CD4-positive, alpha-beta T cell treated with Interleukin-21 for 1 hour (primary cell): ENCODE measurements at places on chromosomes 11 and 22.

- DNase-seq, result no peak
These were observed 989.1 kb downstream of the FAM181B start for GRCh38 chr11:81744336-81745116.

DNA sequence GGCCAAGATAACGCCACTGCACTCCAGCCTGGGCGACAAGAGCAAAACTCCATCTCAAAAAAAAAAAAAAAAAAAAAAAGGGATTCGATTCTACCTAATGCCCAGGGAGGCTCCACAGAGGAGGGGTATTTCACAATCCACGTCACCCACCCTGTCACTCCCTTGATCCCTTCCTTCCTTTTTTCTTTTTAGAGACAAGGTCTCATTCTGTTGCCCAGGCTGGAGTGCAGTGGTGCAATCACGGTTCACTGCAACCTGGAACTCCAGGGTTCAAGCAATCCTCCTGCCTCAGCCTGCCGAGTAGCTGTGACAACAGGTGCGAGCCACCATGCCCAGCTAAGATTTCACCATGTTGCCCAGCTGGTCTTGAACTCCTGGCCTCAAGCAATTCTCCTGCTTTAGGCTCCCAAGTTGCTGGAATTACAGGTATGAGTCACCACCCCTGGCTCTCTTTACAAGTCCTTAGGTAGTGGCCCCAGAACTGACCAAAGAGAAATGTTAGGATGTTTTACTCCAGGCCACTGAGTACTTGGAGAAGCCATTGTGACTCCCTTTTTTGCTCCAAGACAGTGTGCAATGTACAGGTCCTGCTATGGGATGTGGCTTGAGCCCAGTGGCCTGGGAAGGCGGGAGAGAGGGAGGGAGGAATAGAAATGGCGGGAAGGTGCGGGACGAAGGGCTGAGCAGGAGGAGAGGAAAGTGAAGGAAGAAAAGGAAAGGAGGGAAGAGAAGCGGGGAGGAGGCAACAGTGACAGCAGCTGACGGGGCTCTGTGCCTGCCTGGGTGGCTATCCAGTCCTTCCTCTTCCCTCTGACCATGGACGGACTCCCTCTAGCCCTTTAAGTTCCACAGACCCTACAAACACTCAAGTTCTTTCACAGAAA lies 11.8 kb upstream of the FXYD2 start:
- no peak for DNase-seq

DNA sequence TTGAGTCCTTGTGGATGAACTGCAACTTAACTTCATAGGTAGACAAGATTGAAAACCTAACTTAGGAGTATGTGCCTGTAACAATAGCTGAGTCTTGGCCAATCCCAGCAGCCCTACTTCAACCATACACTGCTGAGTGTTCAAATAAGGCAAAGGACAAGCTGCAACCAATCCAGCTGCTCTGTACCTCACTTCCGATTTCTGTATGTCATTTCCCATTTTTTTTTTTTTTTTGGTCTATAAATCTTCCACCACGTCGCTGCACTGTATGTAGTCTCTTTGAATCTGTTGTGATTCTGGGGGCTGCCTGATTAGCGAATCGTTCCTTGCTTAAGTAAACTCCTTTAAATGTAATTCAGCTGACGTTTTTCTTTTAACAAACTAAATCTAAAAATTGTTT lies 35.4 kb upstream of the FLI1 start:
- DNase-seq, result no peak

GRCh38 chr22:25362215-25362882 lies 142.9 kb downstream of the CRYBB2 start:
- DNase-seq, result peak; percentile 63

DNA sequence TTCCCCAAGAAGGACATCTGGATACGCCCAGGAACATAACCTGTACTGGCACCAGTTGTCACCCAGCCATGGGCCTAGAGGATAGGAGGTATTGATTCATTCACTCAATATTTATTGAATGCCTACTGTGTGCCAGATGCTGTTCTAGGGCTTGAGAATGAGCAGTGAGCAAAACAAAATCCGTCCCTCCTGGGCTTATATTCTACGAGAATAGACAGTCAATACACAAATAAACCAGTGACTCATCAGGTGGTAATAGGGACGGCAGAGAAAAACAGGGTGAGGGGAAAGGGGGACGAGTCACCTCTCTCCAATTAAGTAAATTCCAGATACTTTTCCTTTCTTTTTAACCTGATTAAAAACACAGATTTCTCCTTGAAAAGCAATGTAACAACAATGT lies 103.5 kb downstream of the MICAL2 start:
- no peak for DNase-seq

- no peak for DNase-seq
These were observed 114.2 kb downstream of the ME3 start for GRCh38 chr11:86558207-86558606.

GRCh38 chr11:101292661-101293240 lies 163.1 kb upstream of the PGR start:
- DNase-seq, result no peak

GRCh38 chr11:6321961-6322362 lies 1.7 kb upstream of the CAVIN3 start:
- DNase-seq, result no peak

DNA sequence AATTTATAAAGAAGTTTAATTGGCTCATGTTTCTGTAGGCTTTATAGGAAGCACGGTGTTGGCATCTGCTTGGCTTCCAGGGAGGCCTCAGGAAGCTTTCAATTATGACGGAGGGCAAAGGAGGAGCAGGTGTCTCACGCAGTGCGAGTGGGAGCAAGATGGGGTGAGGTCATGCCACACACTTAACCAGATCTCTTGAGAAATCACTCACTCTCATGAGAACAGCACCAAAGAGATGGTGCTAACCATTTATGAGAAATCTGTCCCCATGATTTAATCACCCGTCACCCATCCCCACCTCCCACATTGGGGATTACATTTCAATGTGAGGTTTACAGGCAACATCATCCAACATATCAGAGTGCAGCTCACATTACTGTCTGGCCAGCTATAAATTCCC lies 103.5 kb downstream of the ARHGAP8 start:
- DNase-seq, result no peak

- DNase-seq, result no peak
These were observed 5.0 kb downstream of the TUB start for GRCh38 chr11:8086001-8086479.

- DNase-seq, result no peak
These were observed 179.2 kb upstream of the ARHGAP20 start for GRCh38 chr11:110891411-110891810.

DNA sequence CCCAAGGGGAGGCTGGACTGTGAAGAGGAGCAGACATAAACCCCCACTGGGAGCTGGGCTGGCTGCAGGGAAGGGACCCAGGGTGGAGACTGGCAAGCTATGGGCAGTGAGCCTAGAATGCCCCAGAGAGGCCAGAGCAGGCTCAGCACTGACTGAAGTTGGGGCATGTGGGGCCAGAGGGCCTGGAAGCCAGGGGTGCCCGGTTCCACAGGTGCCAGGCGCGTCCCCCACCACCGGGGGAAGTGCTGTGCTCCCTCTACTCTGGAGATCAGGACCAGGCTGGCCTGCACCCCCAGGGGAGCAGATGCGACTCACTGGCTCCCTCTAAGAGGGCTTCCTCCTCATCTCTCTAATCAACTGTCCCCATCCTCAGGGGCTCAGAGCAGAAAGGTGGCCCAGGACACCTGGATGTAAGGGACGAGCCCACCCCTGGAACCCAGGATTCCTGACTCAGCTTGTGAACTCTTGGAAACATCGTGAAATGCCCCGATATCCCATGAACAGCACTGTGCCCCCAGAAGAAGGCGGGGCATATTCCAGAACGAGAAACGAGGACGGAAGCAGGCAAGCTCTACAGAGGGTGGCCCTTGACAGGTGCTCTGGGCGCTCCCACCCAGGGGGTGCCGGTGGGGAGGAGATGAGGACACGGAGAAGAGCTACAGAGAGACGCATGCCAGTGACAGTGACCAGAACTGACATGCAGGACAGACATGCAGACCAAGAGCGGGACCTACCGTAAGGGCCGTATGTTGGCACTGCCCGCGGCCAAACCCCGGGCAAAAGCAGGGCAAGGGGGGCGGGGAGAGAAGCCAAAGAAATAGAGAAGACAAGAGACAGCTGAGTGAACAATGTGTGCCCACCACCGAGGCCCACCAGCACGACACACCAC lies 20.4 kb downstream of the MAFF start:
- DNase-seq, result no peak

GRCh38 chr11:8838248-8838647 lies 72.7 kb upstream of the AKIP1 start:
- DNase-seq, result no peak

- no peak for DNase-seq
These were observed 26.8 kb upstream of the TEF start for GRCh38 chr22:41354979-41355378.

- no peak for DNase-seq
These were observed 3.6 kb downstream of the TP53I11 start for GRCh38 chr11:44947114-44947513.

GRCh38 chr22:19992921-19993355 lies 23.7 kb downstream of the ARVCF start:
- no peak for DNase-seq

GRCh38 chr11:85182441-85183387 lies 444.4 kb downstream of the DLG2 start:
- no peak for DNase-seq

- DNase-seq, result no peak
These were observed 38.4 kb downstream of the RPL27A start for GRCh38 chr11:8720868-8721608.

DNA sequence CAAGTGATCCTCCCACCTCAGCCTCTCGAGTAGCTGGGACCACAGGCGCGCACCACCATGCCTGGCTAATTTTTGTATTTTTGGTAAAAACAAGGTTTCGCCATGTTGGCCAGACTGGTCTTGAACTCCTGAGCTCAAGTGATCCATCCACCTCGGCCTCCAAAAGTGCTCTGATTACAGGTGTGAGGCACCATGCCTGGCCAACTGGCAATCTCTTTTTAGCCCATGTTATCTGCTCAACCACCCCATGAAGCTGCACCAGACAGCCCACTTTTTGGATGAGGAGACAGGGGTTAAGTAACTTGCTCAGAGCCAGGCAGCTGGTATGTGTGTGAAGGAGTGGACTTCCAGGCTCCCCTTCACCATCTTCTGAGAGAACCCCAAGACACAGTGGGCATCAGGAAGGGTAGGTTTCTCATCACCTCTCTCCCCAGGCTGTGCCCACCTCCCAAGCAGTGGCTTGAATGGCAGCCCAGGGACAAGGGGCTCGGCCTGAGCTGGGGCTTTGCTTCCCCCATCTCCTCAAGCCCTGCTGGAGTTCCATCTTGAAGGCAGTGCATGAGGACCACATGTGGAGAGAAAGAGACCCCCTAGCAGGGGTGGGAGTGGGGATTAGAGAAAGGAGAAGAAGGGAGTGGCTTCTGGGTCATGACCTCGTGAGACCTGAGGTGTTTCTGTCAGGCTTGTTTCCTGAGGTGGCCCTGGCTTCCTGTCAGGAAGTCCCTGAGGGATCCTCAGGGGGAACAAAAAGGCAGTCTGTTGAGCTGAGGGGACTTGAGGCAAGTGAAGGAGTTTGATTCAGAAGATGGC lies 87.5 kb upstream of the PARVA start:
- DNase-seq, result no peak
